WTC11 (cell line): ENCODE measurements at places on chromosomes 1 and 21.

- no peak for DNase-seq
Observed at GRCh38 chr1:229862017-229862774, 204.8 kb upstream of the GALNT2 start.

GRCh38 chr1:68201546-68202238 is 30.6 kb downstream of the WLS start:
- DNase-seq = no peak

DNA sequence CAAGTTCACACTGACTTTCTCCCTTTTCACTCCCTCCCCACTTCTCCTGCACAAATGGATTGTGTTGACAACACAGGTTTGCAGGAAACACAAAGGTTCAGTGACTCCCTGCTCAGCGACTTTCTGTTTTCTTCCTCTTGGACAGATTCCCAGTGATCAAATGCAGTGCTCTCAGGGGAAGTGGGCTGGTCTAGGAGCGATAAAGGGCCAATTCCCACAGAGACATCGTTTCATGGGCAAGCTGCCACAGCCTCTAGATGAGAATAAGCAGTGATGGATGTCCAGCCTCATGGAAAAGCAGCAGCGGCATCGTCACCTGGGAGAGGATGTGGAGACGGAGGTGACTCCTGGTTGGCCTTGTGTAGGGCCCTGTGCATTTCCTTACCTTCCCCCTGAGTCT is 30.6 kb downstream of the FYB2 start:
- no peak for DNase-seq

GRCh38 chr1:172545396-172546004 is 12.6 kb downstream of the SUCO start:
- DNase-seq = no peak

GRCh38 chr1:151867321-151867720 is 13.8 kb upstream of the THEM5 start:
- DNase-seq = no peak

DNA sequence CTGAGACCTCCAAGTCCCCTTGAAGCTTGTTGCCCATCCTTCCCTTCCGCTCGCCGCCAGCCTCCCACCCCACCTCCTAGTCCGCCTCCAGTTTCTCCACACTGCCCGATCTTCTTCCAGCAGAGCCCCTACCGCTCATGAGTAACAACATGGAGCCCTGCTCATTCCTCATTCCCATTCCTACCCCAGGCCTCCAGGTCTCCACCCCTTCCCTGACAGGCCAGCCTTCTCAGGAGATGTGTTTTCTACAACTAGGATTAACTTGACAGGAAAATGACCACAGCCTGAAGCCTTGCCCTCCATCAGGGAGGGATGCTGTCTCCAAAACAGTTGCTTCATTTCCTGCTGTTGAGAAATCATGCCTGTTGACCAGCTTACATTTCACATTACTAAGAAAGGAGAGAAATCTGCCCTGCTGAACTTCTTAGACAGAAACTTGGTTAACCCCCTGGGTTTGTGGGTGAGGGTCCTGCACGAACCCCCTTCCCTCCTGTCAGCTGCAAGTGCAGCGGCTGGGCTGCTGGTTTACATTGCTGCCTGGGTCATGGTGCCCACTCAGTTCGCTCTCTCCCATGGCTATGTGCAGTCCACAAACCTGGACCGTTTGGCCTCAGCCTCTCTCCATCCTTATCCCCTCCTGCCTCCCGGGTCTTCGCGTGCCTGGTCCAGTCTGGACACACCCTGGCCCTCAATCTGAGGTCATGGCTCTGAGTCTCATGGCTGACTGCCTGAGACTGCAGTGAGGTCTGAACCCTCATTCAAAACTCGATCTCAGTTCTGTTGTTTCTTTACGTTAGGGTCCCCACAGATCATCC is 16.1 kb upstream of the CHI3L1 start:
- DNase-seq = no peak

DNA sequence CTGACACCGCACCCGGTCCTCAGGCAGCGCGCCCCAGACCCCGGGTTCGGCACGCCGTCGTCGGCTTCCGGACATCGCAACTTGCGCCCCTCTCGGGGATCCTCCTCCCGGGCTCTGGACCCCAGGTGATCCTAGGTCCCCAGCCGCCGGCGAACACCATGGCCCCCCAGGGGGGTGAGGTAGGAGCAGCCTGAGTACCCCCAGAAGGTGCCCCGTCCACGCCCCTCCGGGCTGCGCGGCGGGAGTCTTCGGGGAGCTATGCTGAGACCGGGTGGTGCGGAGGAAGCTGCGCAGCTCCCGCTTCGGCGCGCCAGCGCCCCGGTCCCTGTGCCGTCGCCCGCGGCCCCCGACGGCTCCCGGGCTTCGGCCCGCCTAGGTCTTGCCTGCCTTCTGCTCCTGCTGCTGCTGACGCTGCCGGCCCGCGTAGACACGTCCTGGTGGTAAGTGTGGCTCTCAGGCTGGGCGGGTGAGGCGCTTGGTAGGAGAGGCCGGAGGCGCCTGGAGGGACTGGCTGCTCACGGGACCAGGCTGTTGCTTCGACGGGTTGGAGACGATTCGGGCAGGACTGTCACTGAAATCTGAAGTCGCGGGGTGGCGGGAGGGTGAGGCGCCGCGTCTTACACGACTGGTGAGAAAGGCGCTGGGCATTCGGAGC is 367 bp downstream of the WNT2B start:
- DNase-seq = peak; percentile 58

DNA sequence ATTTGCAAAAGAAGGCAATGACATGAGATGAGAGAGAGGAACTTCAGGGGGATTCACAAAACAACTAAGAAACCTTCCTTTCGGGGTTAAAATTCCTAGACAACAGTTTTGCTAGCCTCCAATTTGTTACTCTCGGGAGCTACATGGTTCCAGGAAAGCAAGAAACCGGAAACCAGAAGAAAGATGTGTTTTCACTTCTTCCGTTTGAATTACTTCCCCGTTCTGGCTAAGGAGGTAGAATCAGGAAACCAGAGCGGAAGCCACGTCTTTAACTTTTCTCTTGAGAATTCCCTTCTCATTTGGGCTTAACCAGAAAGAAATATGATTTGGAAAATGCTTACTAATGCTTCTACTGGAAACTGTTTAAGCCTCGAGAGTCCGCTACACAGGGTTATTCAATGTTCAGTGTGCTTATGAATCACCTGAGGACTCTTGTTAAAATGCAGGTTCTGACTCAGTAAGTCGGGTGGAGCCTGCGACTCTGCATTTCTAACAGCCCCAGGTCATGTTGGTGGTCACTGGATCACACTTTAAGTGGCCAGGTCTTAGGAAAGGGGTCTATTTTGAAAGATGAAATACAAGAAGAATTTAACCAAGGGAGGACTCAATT is 43.5 kb upstream of the MCOLN3 start:
- DNase-seq = no peak

- no peak for DNase-seq
Observed at GRCh38 chr1:232834066-232834465, 28.9 kb downstream of the MAP10 start.

DNA sequence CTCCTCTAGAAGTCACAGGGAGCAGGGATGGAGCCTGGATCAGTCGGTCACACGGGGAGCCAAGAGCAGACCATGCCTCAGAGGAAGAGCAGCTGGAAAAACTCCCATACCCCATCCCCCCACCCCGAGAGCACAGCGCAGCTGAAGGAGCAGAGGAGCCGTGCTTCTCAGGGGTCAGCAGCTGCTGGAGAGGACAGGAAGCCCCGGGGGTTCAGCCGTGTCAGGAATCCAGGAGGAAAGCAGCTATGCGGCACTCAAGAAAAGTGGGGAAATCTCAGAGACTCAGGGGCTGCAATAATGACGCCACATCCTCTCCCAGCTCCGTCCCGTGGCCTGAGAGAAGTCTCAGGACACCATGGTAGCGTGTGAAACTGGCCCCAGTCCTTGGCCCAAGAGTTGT is 102.3 kb downstream of the NPHP4 start:
- no peak for DNase-seq

- no peak for DNase-seq
Observed at GRCh38 chr1:112583366-112583765, 35.6 kb downstream of the ST7L start.

GRCh38 chr21:30336596-30336995 is 898 bp downstream of the KRTAP27-1 start:
- DNase-seq = no peak

DNA sequence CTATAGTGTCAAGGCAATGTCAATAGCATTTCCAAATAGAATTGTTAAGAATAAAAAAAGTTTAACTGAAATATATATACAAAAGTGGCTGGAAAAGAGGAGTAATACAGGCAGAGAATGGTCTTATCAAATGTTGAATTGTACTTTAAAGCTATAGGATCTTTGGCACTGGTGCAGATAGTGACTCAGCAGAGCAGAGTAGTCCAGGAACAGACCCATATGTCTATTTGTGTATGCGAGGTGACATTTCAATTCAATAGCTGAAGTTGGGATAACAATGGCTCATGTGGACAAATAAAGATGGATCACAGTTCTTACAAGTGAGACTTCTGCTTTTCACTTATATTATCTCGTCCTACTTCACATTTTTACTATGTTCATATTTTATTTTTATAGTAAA is 543.0 kb upstream of the B3GALT2 start:
- no peak for DNase-seq

DNA sequence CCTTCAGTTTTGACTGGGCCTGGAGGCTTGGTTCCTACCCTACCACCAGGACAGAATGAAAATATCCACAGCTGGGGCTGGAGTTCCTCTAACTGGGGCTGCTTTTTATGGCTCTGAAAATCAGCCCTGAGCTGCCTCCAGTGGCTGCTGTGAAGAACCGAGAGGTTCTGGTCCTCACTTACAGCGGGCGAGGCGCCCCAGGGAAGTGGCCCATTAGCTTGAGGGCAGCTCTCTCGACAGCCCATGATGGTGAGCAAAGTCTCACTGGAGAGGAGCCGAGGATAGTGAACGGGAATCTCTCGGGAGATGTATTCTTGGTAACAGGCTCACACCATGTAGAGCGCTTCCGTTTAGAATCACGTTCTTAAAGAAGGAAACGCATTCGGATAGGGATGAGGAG is 459.7 kb downstream of the KIF26B start:
- no peak for DNase-seq

DNA sequence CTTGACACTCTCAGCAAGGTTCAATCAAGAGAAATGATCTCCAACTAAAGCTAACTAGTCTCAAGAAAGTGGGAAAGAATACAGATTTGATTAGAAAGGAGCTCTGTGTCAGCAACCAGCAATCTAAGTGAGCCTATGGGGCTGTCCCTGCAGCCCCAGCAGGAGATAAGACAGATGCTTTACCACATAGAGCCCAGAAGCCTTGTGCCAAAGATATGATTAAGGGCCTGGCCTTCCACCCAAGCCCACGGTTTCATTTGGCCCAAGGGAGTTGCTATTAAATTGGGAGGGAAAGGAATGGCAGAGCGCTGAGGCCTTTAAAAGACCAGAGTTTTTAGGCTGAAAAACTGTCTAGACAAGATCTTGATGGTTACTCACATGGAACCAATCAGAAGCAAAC is 74.8 kb downstream of the HLCS start:
- no peak for DNase-seq

DNA sequence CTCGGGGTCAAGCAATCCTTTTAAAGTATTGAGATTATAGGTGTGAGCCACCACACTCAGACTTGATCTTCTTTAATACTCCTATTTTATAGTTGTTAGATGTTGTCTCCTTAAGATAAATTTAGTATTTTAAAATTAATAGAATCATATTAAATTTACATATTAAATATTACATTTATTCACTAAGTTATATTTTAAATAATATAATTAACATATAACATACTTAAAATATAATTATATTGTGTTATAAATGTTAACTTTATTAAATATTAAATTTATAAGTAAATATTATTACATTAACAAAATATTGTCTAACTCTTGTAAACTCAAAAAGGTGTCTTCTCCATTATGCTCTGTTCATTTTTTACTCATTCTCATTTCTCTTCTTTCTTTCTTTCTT is 675.9 kb upstream of the ADGRL4 start:
- no peak for DNase-seq

- DNase-seq = no peak
Observed at GRCh38 chr1:63601061-63601460, 7.8 kb downstream of the PGM1 start.

DNA sequence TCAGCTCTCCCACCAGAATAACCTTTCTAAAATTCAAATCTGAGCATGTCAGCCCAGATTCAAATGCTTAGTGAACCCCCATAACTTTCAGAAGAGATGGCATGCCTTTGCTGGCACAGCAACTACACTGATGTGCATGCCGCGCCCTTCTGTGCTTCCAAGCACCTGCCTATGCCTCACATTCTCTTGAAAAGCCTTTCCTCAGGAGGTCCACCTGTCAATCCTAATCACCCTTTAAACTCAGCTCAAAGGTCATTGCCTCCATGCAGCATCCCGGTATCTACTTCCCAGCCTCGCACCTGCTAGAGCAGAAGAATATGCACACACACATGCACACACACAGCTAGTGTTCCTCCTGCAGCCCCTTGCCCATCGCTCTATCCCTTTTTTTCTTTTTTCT is 5.2 kb upstream of the S100A2 start:
- no peak for DNase-seq

GRCh38 chr21:27725916-27726315 is 759.0 kb upstream of the ADAMTS5 start:
- DNase-seq = no peak

GRCh38 chr1:76186554-76187170 is 112.1 kb downstream of the ST6GALNAC3 start:
- no peak for DNase-seq

- DNase-seq = no peak
Observed at GRCh38 chr21:34037009-34037795, 36.2 kb upstream of the MRPS6 start.

GRCh38 chr1:111857194-111857651 is 101.5 kb downstream of the DDX20 start:
- DNase-seq = no peak

GRCh38 chr1:201192261-201192788 is 1.7 kb downstream of the IGFN1 start:
- no peak for DNase-seq

DNA sequence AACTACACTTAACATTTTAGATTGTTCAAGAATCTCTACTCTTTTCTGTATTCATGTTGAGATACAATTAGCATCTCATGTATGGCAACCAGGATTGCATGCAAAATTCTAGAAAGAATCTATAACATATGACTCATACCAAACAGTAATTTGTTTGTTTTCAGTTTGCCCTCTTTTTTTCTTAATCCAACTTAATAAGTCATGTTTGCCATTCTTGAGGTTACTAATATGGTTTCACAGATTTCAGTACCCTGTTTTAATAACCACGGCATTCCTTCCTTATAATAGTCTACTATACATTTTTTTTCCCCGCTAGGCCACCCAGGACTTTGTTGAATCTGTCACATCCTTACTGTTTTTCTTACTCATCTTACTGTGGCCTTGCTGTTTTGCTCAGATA is 140.8 kb downstream of the FMN2 start:
- DNase-seq = no peak

GRCh38 chr1:183533617-183534174 is 56.6 kb downstream of the NCF2 start:
- DNase-seq = no peak

GRCh38 chr1:27331922-27332321 is 9.9 kb upstream of the SYTL1 start:
- no peak for DNase-seq

DNA sequence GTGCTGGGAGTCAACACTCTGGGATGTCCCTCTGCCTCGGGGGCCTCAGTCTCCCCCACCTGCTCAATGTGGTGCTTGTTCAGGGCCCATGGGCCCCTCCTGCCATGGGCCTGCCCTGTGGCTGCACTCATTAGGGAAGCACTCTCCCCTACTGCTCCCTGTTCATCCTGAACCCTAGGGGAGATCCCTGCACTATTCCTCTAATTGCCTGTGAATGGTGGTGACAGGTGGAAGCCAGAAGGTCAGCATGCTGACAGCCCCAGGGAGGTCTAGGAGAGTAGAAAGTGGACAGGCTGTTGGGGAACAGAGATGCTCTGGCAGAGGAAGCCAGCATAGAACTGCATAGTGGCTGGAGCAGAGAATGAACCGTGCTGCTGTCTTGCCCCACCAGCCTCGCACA is 217.6 kb downstream of the TRABD2B start:
- no peak for DNase-seq
